Mammary epithelial cell (primary cell): ENCODE measurements at places on chromosomes 6 and 20.

GRCh38 chr20:3929713-3930060 lies 40.5 kb downstream of the PANK2 start:
- DNase-seq = no peak

DNA sequence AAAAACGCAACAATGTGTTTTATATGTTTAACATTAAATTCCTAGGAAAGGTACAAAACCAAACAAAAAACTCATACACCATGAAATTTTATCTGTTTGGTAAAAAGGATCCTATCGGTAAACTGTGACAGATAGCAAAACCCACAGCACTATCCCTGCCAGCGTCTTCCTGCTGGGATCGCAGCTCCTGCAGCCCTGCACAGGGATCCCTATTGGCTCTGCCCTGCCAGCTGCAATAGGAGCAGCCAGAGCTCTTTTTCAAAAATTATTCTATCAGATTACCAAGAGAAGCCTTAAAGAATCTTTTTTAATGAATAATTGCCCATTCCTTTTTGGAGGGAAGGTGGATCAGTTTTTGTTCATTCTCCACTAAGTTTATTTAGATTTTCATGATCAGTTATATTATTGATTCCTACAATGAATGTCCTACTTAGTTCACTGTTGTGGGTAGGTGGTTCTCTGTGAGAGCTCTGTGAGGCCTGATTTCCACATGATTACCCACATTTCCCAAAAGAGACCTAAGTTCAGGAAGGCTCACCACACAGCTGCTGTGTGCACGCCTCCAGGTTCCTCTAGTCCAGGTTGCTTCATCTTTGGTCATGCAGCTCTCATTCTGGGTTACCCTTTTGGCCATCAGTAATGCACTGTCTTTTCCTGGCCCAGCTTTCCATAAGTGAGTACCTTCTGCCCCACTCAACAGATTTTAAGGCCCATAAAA lies 293.8 kb downstream of the FRK start:
- DNase-seq = no peak

GRCh38 chr20:24043294-24043693 lies 54.7 kb upstream of the GGTLC1 start:
- DNase-seq = no peak

DNA sequence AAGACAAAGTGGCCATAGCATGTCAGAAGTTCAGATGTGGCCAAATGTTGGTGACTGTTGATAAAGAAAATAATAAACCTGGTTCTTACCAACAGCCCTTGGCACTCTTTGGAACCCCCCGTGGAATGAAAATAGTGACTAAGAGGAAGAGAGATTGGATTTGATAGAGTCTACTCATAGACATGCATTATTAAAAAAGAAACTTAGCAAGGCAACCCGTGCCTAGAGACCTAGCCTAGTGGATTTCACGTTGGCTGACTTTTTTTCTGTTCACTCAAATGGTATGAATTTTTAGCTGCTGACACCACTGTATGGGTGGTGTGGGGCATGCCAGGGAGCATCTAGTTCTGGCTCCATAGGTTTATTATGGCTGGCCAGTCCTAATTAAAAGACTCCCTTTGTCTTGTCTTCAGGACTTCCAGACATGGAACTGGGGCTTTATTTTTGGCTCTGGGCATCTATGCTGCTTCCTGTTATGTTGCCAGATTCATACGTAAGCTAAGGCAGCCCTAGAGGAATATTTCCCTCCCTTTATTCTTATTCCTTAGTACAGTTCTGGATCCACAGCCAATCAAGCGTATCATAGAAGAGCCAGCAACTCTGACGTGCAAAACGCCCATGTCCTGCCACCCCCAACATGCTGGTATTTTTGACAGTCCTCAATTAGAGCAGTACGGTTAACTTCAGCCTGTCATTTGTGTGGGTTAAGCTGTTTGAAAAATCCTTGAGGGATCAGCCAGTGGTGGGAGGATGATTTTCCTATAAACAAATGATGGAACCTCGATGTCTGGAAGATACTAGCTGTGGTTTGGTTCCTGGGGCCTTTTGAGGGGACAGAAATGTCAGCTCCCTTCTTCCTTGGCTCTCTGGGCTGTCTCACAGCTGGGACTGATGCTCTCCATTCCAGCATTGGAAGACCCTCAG lies 127.5 kb downstream of the ISM1 start:
- DNase-seq = no peak

- no peak for DNase-seq
Measured at GRCh38 chr20:46268131-46268614, 40.1 kb downstream of the CDH22 start.

DNA sequence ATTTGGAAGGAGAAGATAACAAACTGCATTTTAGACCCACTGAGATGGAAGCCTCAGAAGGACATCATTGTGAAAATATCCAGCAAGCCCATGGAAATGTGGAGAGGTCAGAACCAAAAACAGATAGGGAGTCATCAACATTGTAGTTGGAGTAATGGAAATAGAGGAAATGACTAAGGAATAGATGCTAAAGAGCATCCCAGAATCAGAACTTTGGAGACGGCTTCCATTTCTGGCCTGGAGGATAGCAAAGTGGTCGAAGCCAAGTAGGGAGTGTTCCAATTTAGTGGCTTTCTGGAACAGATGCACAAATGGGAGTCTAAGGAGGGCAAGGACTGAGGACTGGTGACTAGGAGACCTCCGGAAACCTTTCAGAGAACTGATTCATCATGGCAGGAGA lies 3.6 kb downstream of the BEND6 start:
- no peak for DNase-seq

DNA sequence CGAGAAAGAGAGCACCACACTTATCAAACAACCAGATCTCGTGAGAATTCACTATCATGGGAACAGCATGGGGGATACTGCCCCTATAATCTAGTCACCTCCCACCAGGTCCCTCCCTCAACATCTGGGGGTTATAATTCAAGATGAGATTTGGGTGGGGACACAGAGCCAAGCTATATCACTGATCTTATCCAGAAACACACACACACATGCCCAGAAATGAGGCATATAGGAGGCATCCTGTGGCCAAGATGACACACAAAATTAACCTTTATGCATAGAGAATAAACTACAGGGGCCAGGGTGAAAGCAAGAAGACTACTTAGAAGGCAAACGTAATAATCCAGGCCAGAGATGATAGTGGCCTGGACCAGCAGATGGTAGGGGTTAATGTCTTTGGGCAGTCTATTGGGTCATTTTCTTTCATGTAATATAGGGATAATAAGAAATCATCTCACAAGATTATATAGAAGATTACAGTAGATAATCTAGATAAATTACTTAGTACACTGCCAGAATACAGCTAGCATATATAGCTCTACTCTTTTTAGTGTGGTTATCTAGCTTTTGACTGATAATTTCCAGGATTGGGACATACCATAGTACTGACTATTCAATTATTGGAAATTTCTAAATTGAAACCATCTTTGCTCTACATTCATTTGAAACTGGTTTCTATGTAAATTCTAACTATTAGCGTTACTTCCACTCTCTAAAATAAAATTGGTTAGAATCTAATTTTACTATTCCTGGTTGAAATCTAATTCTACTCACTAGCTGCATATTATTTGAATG lies 20.0 kb downstream of the RNF144B start:
- no peak for DNase-seq
